Cortex of kidney (tissue), 1 donor: ENCODE measurements at places on chromosomes 1 and 21.

GRCh38 chr1:38133304-38133703 is 86.7 kb upstream of the POU3F1 start:
- no peak for DNase-seq

- no peak for DNase-seq
These were observed 52.8 kb downstream of the TENT5C start for GRCh38 chr1:117658676-117659075.

DNA sequence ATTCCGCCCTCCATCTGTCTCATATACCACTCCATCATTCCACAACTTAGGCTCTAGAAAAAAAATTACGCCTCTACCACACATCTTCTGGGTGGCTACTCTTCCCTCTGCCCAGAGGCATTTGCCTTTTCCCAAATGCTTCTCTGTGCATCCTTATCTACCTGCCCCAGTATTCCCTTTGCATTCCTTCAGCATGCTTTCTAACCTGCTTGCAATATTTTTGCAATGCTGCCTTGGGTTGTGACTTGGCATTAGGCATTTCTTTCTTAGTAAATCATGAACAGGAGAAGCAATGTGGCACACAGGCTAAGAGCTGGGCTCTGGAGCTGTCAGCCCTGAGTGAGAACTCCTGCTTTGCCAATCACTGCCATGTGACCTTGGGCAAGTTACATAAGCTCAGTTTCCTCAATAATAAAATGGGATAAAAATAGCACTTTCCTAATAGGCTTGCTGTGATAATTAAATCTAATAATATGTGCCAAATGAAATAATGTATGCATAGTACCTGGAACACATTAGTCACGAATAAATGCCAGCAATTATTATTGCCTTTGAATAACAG is 276.0 kb downstream of the ASTN1 start:
- DNase-seq = no peak

DNA sequence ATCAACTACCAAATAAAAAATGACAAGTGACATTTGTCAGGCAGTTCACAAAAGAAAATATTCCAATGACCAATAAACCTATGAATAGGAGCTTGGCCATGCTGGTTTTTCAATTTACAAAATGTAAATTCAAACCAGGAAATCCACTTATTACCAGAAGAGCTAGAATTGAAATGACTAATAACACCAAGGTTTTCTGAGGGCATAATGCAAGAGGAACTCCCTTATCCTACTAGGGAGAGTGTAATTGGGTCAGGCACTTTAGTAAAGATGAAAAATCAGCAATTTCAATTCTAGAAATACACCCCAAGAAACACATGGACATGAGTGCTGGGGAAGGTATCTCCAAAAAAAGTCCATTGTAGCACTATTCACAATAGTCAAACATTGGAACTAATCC is 16.7 kb upstream of the TIAM1 start:
- no peak for DNase-seq

DNA sequence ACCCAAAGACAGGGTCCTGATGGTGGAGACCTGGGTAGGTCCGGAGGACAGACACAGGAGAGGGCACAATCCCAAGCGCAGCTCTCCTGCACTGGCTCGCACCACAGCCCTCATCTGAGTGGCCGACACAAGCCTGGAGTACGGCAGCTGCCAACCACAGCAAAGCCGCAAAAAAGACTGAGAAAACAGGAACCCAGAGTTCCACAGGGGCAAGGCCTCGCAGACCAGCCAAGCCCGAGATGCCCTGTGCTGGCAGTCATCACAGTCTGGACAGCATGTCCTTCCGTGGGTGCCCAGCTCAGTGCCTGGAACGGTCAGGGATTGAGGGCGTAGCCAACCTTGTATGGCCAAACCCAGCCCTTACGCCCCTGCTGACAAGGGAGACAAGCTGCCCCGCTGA is 11.4 kb downstream of the ZBTB48 start:
- no peak for DNase-seq

- DNase-seq = no peak
These were observed 22.1 kb downstream of the FCRL4 start for GRCh38 chr1:157575744-157576143.

DNA sequence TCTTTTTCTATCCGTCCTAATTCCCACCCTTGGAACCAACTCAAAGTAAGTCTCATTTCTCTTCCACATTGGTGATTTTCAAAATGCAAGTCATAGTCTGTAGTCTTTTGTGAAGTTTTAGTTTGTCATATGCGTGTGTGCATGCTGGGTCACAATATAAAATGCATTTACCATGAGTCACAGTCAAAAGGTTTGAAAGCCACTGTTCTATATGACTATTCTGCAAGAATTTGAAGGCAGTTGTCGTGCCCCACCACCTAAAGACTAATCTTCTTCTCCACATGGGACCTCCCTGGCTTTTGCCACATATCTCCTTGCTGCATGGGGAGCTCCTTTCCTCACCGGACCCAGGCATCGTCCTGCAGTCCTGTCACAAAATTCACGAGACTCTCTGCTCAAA is 1.6 kb downstream of the STPG1 start:
- DNase-seq = no peak

DNA sequence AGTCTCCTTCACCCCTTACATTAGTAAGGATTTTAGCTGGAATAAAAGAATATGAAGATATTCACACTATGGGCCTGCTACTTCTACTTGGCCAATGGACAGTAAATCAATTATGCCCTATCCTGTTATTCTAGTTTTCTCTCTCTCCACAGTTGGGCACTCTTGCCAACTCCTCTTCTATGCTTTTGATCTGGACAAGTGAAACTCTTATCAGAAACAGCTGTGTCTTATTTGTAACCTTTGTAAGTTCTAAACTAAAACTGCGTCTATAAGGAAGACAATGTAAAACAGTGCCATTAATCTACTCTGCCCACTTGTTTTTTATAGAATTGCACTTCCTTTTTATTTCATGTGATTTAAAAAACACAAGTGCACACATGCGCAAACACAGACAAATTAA is 244.0 kb upstream of the DMRTA2 start:
- no peak for DNase-seq

- no peak for DNase-seq
These were observed 2.6 kb upstream of the SH3BGRL3 start for GRCh38 chr1:26277261-26277661.

DNA sequence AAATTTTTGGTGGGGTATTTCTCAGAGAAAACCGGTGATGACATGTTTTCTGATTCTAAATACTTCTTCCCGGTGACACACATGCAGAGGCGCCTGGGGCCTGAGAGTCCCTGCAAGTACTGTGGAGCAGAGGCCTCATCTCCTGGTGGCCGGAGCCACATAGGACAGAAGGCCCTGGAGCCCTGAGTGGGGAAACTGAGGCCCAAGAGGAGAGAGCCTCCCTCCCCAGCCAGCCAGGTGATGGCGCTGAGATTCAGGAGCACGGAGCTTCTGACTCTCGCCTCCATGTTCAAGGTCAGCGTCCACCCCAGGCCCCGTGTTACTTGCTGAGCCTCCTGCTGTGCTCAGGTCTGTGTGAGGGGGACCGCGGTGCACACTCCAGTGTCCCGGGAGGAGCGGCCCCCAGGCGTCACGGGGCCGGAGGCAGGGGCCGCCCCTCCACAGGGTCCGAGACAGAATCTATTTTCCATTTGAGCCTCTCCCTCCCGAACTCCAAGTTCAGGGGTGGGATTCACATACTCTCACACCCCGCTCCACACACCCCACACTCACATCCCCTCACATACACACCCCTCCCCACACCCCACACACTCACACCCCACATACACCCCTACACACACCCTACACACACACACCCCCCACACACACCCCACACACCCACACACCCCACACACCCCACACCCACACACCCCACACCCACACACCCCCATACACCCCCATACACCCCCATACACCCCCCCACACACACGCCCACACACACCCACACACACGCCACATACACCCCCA is 43.8 kb downstream of the SLX9 start:
- no peak for DNase-seq

DNA sequence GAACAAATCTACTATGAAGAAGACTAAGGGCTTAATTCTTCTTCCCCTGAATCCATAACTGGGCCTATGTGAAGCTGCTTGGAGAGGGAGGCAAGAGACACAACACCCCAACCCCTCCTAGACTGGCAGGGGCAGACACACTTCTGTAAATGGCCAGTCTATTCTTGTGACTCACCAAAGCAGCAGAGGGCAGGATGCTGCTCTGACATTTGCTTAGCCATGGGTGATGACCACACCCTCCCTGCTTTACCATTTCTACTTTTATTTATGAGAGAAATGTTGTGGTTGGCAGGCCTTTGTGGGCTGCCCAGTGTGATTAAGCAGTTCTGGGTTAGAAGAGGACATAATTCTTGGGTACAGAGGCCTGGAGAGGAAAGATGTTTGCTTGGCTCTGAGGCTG is 189.8 kb upstream of the DPYD start:
- DNase-seq = no peak

- DNase-seq = no peak
These were observed 71.5 kb downstream of the NR5A2 start for GRCh38 chr1:200099040-200099439.

- DNase-seq = no peak
These were observed 151.0 kb downstream of the CLEC20A start for GRCh38 chr1:178345807-178346206.

DNA sequence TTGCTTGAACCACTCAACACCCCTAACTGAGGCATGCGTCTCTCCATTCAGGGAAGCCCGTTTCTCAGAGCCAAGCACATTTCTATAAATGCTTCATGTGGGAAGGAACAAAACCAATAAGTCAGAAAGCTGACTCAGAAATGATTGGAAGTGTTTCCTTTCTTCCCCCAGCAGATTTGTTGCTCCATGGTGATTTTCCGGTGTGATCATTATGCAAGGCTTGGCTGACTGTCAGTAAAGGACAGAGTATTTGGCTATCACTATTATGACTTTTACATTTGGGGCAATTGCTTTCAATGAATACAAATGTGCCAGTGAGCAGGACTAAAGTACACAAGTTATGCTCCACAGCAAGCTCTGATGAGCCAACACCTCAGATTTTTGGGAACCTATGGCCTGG is 53.3 kb upstream of the ZC3H11B start:
- DNase-seq = no peak

- no peak for DNase-seq
These were observed 37.6 kb upstream of the DPT start for GRCh38 chr1:168766568-168766967.

GRCh38 chr1:12173631-12174121 is 6.9 kb downstream of the TNFRSF1B start:
- no peak for DNase-seq

GRCh38 chr1:41661428-41662060 is 177.1 kb upstream of the EDN2 start:
- DNase-seq = no peak

- no peak for DNase-seq
These were observed 126.2 kb downstream of the LACTBL1 start for GRCh38 chr1:22846458-22846857.

DNA sequence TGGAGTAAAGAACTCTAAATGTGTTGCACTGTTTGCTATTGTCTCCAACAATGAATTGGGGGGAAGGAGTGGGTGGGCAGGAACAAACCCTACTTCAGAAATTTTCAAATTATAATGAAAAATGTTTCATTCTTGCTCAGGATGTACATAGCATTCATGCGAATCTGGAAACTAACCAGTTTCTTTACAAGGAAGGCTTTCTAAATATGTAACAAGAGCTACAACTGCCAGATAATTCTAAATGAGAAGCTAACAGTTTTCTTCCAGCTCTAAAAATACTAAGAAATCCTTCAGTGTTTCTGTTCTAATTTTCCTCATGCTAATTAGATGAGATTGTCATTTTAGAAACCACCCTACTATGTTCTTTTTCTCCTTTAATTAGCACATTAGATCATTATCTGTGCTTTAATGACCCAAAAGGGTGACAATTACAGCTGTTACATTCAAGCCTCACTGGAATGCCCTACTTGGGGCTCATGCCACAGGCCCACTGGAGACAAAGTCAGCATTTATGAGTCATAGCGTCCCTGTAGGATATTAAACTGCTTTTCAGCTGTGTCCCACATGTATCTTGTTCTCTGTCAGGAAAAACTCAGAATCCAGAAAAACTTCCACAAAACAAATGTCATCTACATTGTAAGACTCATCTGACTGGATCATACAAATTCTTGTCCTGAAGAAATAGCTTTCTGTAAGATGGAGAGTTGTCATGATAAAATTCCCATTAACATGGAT is 804.6 kb upstream of the CXADR start:
- DNase-seq = no peak

DNA sequence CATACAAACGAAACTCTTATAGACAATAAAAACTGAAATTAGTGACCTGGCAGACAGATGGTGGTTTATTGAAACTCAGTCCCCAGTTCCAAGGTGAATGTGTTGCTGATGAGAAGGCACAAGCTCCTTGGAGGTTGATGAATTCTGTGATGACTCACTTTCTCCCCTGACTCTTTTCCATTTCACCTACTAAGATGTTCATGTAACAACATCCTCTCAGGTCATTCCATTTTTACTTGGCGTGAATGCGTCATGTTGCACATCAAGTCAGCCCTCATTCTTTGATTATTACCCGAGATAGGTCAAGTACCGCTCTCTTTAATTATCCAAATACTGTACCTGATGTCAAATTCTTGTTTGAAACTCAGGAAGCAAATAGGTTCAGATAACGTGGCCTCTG is 10.1 kb upstream of the IL10RB start:
- no peak for DNase-seq

GRCh38 chr1:109976762-109977161 is 7.8 kb upstream of the AHCYL1 start:
- DNase-seq = no peak

- DNase-seq = no peak
These were observed 17.7 kb downstream of the TEX38 start for GRCh38 chr1:46689356-46689755.

DNA sequence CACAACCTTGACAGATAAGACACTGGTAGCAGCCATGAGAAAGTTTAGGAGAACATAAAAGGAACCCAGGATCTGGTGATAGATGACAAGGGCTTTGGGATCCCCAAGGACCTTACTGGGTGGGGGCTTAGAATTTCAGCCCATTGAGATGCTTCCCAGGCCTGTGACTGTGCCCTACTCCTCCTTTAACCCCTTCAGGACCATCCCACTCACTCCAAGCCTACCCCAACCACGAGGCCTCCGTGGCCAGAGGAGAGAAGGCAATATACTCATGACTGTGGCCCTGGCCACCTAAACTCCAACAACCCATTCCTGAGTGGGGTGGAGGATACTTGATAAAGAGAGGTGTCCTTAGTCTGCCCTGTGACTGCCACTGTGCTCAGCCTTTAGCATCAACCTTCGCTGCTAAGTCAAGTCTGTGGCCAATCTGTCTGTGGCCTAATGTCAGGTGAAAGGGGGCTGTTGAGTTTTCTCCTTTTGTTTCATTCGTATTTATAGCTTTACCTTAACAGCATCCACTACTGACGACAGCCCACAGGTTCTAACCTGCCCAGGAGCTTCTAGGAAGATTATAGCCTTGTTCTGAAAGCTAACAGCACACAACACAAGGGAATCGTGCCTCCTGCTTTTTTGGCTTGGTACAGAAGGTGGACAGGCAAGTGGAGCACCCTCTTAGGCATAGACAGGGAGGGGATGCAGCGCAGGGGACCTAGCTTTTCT is 16.9 kb upstream of the BCAR3 start:
- DNase-seq = no peak

GRCh38 chr1:30166174-30166573 is 557.2 kb downstream of the MATN1 start:
- no peak for DNase-seq
